ENCODE measurements at places on chromosomes 3 and 15. TPM values are rescaled to one million over a fixed set of nuclear protein-coding genes. Genes with fewer than 3 reads are reported as not detected.

TMC3 gene
- 0.25 TPM for polyA plus RNA-seq

PROS1 gene
- 24.3 TPM for polyA plus RNA-seq

NPHP3 gene
- 21.3 TPM for polyA plus RNA-seq

CPEB1 gene
- polyA plus RNA-seq: 0.30 TPM

TEX55 gene
- not detected for polyA plus RNA-seq

EIF4G1 gene
- polyA plus RNA-seq: 234 TPM

FOXB1 gene
- polyA plus RNA-seq: not detected

SNX22 gene
- 0.74 TPM for polyA plus RNA-seq

IL17RD gene
- 40.6 TPM for polyA plus RNA-seq

CLEC3B gene
- 129 TPM for polyA plus RNA-seq

DUOXA1 gene
- polyA plus RNA-seq: 0.39 TPM

DUOXA2 gene
- not detected for polyA plus RNA-seq

DNASE1L3 gene
- polyA plus RNA-seq: 1.3 TPM

CCR4 gene
- 0.14 TPM for polyA plus RNA-seq

P3H2 gene
- 51.4 TPM for polyA plus RNA-seq

RBSN gene
- polyA plus RNA-seq: 19.6 TPM

XCR1 gene
- polyA plus RNA-seq: 0.08 TPM

B3GNT5 gene
- 9.8 TPM for polyA plus RNA-seq

STARD9 gene
- 14.0 TPM for polyA plus RNA-seq

MESP1 gene
- 0.76 TPM for polyA plus RNA-seq

ANKUB1 gene
- polyA plus RNA-seq: not detected

IGSF11 gene
- 1.3 TPM for polyA plus RNA-seq

PDE12 gene
- 7.2 TPM for polyA plus RNA-seq

INSYN1 gene
- 5.0 TPM for polyA plus RNA-seq

ILDR1 gene
- polyA plus RNA-seq: 0.27 TPM

ST6GAL1 gene
- polyA plus RNA-seq: 12.3 TPM

MYNN gene
- polyA plus RNA-seq: 17.2 TPM

PIGZ gene
- 0.78 TPM for polyA plus RNA-seq

SENP5 gene
- polyA plus RNA-seq: 17.9 TPM

FBXL22 gene
- polyA plus RNA-seq: 45.2 TPM

CCRL2 gene
- 0.60 TPM for polyA plus RNA-seq

DUSP7 gene
- 32.5 TPM for polyA plus RNA-seq

EEFSEC gene
- polyA plus RNA-seq: 15.7 TPM

CYP8B1 gene
- 0.07 TPM for polyA plus RNA-seq

CCR3 gene
- polyA plus RNA-seq: not detected

SLC28A1 gene
- 0.96 TPM for polyA plus RNA-seq

MINDY4B gene
- polyA plus RNA-seq: 0.47 TPM

DISP2 gene
- polyA plus RNA-seq: 0.82 TPM

SHC4 gene
- polyA plus RNA-seq: 1.6 TPM

C2CD4A gene
- not detected for polyA plus RNA-seq

CHRNA5 gene
- polyA plus RNA-seq: 1.2 TPM

REC114 gene
- not detected for polyA plus RNA-seq

AP3B2 gene
- 0.38 TPM for polyA plus RNA-seq

RHOV gene
- 0.50 TPM for polyA plus RNA-seq

Measured in muscle of leg (tissue), 16 donors.